NCI-H69 (cell line): ENCODE measurements at places on chromosomes 7 and 10.

GRCh38 chr10:15652117-15652516, 67.6 kb downstream of the ITGA8 start:
- no peak for DNase-seq

DNA sequence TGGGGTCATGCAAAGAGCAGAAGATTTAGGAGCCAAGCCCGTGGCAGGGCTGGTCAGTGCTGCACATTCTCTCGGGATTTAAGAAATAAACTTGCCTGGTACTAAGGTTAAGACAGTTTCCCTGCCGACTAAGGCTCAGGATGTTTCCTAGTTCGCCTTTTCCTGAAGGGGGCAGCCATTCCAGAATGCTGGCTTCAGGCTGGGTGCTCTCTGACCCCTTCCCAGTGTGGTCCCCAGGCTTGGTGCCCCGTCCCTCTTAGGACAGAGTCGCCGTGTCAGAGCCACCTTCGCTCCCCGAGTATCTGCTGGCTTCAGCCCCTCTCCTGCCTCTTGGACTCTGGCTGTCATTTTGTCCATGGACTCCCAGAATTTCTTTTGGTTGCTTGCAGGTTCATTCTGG, 117.2 kb downstream of the ELFN1 start:
- no peak for DNase-seq

- peak; percentile 83 for DNase-seq
Observed at GRCh38 chr7:138980563-138981291, 462 bp downstream of the KIAA1549 start.

GRCh38 chr10:117078168-117078837, 59.8 kb downstream of the VAX1 start:
- DNase-seq: no peak

DNA sequence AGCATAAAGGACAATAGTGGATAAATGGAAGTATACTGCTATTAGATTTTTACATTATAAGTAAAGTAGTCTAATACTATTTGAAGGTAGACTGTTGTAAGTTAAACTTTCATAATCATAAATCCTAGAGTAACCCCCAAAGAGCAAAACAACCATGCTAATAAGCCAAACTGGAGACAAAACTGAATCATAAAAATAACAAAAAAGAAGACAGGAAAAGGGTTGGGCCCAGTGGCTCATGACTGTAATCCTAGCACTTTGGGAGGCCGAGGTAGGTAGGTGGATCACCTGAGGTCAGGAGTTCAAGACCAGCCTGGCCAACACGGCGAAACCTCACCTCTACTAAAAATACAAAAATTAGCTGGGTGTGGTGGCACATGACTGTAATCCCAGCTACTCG, 9.7 kb downstream of the CACUL1 start:
- DNase-seq: no peak

GRCh38 chr7:113176836-113177235, 58.5 kb upstream of the SMIM30 start:
- no peak for DNase-seq

- peak; percentile 60 for DNase-seq
Observed at GRCh38 chr7:73427902-73428787, 5.4 kb upstream of the FZD9 start.

GRCh38 chr10:19638182-19638895, 177.9 kb upstream of the PLXDC2 start:
- DNase-seq: no peak

DNA sequence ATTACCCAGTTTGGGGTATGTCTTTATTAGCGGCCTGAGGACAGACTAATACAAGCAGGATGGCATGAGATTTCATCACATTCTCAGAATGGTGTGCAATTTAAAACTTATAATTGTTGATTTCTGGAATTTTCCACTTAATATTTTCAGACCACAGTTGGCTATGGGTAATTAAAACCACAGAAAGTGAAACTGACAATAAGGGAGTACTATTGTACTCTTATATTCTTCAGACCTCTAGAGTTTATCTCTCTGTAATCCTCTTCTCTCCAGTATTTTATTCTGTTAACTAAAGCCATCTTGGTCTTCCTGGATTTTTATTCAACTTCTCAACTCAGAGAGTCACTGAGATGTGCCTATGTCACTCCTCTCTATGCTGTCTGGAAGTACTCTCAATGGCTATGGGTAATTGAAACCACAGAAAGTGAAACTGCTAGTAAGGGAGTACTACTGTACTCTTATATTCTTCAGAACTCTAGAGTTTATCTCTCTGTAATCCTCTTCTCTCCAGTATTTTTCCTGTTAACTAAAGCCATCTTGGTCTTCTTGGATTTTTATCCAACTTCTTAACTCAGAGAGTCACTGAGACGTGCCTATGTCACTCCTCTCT, 118.3 kb downstream of the PPP1R17 start:
- DNase-seq: no peak

- DNase-seq: no peak
Observed at GRCh38 chr7:139534096-139534495, 10.6 kb downstream of the CLEC2L start.

GRCh38 chr10:79219322-79219957, 127.8 kb upstream of the PPIF start:
- no peak for DNase-seq

DNA sequence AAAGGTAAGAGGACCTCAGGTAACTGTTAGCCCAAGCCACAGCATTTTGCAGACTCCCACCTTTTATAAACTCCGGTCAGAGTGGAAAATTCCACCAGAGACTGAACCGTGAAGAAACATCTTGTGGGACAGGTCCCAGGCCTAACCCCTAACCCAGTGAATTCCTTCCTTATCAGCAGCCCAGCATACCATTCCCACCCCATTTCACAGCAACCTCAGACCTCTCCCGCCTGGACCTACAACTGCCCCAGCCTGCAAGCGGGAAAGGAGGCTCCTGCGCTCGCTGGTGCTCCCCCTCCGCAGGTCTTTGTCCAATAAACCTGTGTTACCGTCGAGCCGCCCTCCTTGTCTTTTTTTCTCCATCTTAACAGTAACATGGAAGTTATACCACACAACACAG, 736.6 kb downstream of the MAGI2 start:
- no peak for DNase-seq

- no peak for DNase-seq
Observed at GRCh38 chr10:32332299-32332750, 14.6 kb downstream of the EPC1 start.

GRCh38 chr7:31410265-31410664, 69.7 kb upstream of the NEUROD6 start:
- no peak for DNase-seq

DNA sequence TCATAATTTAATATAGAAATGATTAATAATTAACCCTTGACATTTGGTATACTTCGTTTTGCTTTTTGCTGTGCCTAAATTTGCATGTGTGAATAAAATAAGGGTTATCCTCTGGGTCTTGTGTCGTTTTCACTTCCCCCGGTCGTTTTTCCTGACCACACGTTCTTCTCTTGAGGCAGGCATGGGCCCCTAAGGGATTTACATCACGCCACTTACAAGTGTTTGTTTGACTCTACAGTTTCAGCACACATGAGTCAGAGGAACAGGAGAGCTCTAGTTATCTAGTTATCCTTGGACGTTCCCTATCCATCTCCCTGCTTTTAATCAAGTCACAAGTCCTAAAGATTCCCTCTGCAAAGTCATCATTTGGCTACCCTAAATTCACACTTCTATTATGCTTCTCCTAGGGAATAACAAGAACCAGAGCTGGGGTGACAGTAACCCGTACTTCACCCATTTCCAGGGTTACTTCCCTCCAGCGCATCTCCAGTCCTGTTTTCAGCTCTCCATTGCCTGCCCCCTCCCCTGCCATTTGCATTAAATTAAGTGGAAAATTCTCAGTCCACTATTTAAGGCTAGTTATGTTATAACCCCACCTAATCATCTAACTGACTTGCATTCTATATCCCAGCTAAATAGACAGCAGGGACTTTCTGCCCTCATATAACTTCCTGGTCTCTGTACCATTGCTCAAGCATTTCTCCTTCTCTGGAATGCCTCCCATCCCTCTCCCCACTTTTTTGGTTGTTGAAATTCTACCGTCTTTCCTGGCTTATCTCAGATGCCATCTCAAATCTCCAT, 206.9 kb downstream of the PTEN start:
- DNase-seq: no peak

- peak; percentile 90 for DNase-seq
Observed at GRCh38 chr7:67525588-67525987, 529.0 kb downstream of the TYW1 start.

GRCh38 chr10:24208661-24209431, at the start of gene KIAA1217:
TSS of gene KIAA1217 (plus strand) at chr10:24209138. CDS start at chr10:24209194, 56 bp downstream.
- DNase-seq: no peak

GRCh38 chr7:48938539-48939295, 14.4 kb downstream of the CDC14C start:
- no peak for DNase-seq

GRCh38 chr7:88111140-88111743, 108.6 kb downstream of the SRI start:
- DNase-seq: peak; percentile 72

- DNase-seq: peak; percentile 35
Observed at GRCh38 chr10:119022846-119023552, 6.5 kb upstream of the NANOS1 start.

DNA sequence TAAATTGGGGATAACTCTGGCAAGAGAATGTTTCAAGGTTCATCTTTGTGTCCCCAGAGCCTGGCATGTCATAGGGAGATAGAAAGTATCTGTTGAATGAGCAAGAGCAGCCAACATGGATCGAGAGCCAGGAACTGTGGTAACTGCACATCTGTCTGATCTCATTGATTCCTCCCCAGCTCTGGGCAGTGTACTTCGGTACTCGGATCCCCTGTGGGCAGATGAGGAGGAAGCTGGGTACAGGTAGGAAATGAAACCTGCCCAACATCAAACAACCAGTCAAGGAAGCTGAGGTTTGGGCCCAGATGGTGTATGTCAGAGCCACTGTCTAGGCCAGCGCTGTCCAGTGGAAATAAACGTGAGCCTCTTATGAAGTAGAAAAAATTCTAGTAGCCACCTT, 76.4 kb downstream of the GRK5 start:
- no peak for DNase-seq

- DNase-seq: peak; percentile 74
Observed at GRCh38 chr7:55966851-55967250, 2.5 kb downstream of the NIPSNAP2 start.

DNA sequence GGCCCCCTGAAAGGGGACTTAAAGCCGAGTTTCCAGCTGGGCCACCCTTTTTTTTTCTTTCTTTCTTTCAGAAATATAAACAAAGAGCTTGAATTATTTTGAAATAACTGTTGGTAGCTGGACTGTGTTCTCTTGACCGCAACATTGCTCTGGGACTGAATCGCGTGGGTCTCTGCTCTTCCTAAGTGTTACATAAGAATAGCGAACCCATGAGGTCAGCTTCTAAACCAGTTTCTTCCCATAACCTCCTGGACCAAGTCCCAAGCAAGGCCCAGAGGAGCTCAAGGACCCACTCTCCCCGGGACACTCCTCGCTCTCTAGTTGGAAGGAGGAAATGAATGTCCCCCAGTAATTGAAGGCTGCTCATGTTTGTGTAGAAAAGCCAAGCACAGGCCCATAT, 91.1 kb downstream of the CXCL12 start:
- DNase-seq: no peak
